Posterior vena cava (tissue), 2 donors: ENCODE measurements at places on chromosomes 11 and 22.
A peak's percentile ranks its signal among the peaks of the same experiment; 100 is the strongest.

DNA sequence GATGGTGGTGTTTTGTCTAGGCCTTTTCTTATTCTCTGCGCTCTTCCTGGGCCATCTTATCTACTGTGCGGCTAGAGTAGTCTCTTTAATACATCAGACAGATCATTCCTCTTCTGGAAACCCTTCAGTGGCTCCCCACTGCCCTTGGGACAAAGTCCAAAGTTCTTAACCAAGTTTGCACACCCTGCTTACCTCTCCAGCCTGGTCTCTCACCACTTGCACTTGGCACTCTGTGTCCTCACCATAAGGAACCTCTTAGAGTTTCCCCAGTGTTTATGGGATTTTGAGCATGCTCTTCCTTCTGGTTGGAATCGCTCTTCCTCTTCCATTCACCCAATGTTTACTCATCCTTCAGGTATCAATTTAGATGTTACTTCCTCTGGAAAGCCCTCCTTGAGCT is 5.2 kb upstream of the SPTBN2 start:
- no peak for DNase-seq

DNA sequence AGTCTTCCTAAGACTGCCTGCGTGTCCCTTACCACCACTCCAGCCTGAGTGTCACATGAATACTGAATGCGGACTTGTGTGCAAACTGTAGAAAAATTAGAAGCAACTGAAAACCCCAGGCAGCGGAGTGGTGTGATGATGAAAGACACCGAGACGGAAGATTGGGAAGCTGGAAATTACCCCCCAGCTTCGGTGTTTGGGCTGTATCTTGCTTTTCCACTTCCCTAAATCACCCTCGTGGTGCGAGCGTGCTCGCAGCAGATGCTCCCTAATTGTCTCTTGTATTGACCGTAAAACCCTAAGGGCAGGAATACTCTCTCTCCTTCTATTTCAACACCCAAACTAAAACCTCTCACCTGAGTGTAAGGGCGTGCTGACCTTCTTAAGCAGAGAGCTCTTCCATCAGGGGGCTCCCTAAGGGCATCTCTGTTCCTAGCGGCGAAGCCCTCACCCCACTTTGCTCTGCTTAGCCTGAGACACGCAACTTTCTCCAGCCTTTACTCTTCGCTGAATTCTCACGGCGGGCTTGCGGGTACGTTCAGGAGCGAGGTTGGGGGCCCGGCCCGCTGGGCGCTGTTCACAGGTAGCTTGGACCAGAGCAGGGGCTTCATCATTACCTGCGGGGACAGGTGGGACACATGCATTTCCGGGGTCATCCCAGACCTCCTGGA is 62.4 kb downstream of the CRYBB2 start:
- no peak for DNase-seq

GRCh38 chr22:44482776-44483175 is 15.3 kb downstream of the RTL6 start:
- no peak for DNase-seq

- no peak for DNase-seq
Measured at GRCh38 chr22:47393191-47393590, 630.7 kb downstream of the TBC1D22A start.

DNA sequence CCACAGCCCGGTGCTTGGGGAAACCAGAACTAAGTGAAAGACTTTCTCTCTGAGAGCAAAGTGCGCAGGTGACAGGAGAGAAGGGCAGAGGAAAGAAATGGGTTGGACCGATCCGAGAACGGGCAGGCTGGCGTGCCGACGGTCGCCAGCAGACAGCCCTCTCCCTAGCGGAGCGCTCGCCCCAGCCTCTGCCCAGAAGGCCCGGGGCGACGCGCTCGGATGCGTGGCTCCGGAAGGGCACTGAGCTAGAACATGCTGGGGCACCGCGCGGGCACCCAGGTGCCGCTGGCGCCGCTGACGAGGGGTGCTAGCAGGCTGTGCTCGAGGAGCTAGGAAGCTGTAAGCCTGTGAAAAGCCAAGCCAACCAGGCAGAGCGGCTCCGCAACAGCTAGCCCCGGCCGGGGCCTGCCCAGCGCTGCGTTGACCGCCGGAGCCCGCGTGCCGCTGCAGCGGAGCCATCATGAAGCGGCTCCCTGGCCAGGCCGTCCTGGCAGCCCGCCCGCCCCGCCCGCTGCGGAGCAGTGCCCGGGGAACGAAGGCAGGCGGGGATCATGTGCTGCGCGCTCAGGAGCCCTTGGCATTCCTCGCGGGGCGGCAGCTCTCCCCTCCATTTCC is 22.1 kb upstream of the RRAS2 start:
- DNase-seq: peak; percentile 89

GRCh38 chr11:125091247-125091876 is 20.1 kb downstream of the TMEM218 start:
- peak; percentile 55 for DNase-seq

GRCh38 chr11:92342034-92342720 is 117.6 kb downstream of the FAT3 start:
- DNase-seq: no peak

- no peak for DNase-seq
Measured at GRCh38 chr11:84290647-84291046, 1004.5 kb upstream of the CCDC90B start.

DNA sequence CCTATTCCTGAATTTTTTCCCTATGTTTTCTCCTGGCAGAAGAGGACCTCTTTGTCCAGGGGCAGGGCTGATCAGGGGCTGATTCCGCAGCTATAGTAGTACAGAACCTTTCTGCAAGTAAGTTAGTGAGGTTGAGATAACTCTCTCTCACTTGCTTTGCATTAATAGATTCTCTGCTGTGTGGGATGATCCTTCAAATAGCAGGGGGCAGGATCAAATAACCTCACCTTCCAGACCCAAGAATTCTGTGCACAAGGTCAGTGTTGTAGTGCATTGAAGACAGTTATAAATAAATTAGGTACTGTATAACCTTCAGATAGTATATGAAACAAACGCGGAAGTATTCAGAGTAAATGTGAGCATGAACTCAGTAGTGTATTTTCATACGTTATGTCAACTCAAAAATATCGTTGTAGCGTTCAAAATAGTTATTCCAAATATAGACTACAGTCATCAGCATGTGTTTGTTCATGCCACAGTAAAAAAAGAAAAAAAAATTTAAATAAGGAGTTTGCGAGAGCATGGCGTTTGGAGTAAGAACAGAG is 278 bp downstream of the MMP26 start:
- DNase-seq: no peak

GRCh38 chr22:20000246-20001081 is 16.2 kb downstream of the ARVCF start:
- peak; percentile 43 for DNase-seq

- DNase-seq: peak; percentile 51
Measured at GRCh38 chr11:34203377-34203871, 98.0 kb downstream of the NAT10 start.

GRCh38 chr11:1399386-1400316 is 9.9 kb downstream of the BRSK2 start:
- no peak for DNase-seq

- DNase-seq: no peak
Measured at GRCh38 chr11:134980819-134981710, 569.0 kb upstream of the B3GAT1 start.

DNA sequence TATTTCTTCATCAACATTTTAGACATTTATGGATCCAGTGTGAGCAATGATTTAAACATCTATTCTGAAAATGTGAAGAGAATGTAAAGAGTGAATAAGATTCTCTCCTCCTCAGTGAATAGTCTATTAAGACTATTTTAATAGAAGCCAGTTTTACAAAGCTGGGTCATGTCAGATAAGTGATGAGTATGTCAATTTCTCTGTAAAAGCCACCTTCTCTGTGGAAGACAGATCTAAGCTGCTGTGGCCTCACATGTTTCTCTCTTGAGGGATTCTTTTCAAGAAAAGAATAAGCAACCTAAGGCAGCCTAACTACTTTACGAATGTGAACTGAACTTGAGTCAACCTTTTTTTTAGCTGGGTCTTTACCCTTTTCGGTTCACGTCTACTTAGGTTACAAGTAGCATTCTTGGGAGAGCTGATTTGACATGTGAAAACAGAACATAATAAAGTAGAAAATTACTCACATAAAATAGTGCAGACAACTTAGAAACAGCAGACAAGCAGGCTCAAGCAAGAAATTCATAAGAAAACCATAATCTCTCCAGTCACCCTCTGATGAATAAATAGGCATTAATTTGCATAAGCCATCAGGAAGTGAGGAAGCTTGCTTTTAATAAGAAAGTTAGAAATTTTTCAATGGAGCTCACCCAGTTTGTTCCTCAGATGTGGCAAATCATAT is 9.9 kb downstream of the CTSC start:
- DNase-seq: no peak

DNA sequence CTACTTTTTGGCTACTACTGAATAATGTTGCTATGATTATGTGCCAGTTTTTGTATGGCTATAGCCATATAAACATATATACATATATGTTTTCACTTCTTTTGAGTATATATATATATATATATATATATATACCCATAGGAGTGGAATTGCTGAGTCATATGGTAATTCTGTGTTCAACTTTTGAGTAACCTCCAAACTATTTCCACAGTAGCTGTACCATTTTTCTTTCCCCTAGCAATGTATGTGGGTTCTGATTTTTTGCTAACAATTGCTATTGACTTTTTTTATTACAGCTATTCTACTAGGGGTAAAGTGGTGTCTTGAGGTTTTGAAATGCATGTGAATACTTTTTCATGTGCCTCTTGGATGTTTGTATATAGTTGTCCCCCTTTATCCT is 30.4 kb downstream of the CBL start:
- no peak for DNase-seq

DNA sequence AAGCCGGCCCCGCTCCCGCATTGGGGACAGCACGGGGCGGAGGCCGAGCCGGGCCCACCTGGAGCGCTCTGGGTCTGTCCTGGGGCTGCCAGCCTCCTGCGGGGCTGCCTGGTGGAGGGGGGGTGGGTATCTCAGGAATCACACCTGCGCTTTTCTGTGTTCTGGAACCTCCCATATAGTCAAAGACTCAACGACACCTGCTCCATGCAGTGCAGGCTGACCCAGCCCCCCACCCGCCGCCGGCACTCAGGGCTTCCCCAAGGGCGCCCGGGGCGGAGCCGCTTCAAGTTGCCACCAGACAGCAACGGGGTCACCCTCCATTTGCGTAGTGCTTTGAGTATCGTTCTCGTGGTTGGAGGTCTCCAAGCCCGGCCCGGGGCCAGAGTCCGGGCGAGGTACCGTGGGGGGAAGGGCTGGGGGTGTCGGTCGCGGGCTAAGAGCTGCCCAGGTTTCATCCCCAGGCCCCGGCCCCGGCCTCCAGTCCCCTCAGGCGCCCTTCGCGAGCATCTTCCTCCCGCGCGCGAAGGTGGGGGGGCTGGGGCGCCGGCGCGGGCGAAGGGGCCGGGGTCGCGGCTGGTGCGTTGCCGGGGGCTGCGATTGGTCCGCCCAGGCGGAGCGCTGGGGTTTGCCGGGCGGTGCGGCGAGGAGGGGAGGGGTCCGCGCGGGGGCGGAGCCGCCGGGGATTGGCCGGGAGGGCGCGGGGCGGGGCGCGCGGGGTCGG is 6.6 kb downstream of the TSPAN4 start:
- DNase-seq: no peak

DNA sequence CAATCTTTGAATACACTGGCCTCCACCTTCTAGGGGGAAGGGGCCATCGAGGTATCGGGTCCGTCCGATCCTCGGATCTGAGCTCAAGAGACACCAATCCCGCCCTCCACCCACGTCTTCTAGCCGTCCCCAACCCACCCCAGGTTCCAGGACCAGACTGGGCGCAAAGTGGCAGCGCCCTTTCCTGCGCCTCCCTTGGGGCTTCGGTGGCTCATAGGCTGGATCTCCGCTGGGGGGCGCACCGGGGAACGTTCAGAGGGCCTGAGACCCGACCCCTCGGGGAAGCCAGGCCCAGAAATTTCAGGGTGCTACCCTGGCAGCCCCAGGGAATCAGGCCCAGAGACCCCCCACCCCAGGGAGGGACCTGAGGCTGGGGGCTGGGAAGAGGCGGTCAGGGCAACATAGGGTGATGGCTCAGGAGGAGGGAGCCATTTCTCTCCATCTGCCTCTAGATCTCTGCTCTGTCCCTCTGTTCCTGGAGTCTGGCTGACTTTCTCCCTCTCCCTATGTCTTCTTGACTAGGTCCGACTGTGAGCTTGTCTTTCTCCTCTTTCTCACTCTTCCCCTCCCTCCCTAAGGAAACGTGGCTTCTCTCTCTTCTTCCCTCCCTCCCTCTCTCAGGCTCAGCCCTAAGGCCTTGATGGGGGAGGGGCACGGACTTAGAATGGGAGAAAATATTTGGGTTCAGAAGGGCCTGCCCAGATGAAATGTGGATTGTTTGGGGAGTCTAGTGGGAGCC is 1.1 kb downstream of the CREB3L1 start:
- DNase-seq: peak; percentile 87

GRCh38 chr11:2192435-2192834 is 20.8 kb upstream of the TH start:
- DNase-seq: no peak

DNA sequence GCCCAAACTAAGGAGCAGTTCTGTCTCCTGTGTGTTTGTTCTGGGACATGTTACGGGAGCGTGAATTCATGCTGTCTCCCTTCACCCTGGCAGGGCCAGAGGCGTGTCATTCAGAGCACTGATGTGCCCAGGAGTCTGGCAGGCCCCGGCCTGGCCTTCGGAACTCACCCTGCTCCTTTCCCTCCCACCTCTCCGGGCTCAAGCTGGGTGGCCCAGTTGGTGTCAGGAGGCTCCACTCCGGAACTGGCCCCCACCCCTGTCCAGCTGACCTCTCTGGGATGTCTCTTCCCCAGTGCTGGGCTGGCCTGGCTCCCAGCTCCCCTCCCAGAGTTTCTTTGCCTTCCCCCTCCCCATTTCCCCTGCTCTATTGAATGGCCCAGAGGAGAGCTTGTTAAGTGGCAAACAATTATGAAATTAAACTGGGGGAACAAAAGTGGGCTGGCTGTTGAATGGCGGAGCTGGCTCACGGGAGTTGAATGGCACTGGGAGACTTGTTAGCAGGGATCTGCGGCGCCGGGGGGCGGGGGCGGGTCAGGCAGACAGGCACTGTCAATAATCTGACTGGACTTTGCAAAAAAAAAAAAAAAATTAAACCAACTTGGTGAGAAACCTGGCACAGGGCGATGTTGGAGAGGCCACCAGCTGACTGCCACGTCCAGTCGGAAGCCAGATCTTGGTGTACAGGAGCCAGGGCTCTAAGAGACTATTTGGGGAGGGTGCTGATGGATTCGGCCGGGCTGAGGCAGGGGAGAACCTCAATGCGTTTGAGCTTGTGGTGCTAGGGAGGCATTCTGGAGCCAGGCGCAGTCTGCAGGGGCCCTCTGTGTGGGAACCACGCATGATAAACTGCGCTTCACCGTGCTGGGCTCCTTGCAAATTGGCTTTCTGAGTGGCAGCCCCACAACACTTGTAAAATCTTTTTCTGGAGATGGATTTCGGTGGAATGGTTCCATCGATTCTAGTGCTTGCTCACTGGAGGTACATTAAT is 1.3 kb downstream of the MPPED1 start:
- no peak for DNase-seq
